Hypothalamus (tissue), 51 donors: ENCODE measurements at places on chromosomes 11 and 22.
A peak's percentile ranks its signal among the peaks of the same experiment; 100 is the strongest.

DNA sequence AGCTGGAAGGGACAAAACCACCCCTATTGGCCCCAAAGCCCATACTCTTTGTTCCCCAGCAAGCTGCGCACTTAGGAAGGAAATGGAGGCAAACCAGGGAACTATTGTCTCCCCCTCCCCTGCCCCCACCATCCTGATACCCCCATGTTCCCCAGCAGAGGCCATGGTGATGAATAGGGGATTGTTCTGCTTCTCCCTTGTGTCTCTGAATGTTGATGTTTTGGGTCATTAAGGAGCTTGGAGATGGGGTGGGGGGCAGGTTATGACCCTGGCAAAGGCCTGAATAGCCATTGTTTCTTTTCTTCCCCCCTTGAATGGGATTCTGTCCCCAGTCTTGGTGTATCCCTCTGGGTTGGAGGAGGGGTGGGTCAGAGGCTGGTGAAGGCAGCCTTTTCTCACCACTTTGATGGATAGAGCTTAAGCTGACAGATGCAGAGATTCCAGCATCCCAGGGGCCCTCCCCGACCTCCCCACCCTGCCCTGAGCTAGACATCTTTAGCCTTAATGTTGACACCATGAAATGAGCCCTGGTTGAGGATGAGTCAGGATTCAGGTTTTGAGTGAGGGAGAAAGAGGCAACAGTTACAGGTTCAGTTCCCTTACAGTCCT, 8.3 kb downstream of the DTX4 start:
- DNase-seq, result peak; percentile 21

- DNase-seq, result no peak
Observed at GRCh38 chr11:28702450-28702790, 594.2 kb downstream of the METTL15 start.

GRCh38 chr22:45083659-45084305, 74.0 kb upstream of the PHF21B start:
- no peak for DNase-seq

GRCh38 chr11:120835601-120836228, 188.2 kb upstream of the TBCEL start:
- no peak for DNase-seq

DNA sequence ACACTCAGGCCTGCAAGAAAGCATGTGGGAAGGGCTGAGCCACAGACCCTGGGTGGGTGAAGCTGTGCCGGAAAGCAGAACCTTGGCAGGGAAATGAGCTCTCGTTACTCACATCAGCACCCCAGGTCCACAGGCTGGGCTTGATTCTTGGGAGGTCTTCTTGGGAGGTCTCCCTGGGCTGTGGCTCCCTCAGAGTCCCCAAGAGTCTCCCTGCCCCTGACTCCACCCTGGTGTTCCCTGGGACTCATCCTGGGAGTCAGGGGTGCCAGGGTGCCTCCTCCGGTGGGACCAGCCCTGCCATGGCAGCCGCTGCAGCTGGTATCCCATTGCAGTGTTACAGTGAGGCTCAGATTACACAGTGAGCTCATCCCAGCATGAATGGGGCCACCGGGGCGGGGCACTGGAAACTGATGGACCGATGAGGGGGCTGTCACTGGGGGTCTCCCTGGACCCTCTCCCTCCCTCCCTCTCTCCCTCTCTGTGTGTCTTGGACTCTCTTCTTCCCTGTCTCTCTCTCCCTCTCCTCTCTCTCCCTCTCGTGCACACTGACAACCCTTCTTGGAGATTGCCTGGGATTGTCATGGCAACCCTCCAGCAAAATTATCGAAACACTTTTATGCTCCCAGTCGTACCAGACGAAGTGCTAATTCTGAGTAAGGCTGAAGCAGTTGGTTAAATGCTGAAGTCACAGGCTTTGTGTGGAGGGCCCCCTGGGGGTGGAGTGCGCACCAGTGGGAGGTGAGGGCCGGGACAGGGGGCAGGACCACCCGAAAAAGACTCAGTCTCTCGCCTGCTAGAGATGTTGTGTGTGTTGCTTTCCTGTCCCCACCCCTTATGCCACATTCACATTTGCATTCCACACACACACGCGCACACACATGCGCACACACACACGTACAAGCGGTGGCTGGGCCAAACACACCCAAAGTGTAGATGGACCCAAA, 8.6 kb upstream of the C11orf96 start:
- peak; percentile 13 for DNase-seq

GRCh38 chr11:113694390-113694789, 11.7 kb downstream of the TMPRSS5 start:
- DNase-seq, result no peak

- no peak for DNase-seq
Observed at GRCh38 chr11:121522043-121522941, 69.5 kb upstream of the SORL1-AS1 start.

DNA sequence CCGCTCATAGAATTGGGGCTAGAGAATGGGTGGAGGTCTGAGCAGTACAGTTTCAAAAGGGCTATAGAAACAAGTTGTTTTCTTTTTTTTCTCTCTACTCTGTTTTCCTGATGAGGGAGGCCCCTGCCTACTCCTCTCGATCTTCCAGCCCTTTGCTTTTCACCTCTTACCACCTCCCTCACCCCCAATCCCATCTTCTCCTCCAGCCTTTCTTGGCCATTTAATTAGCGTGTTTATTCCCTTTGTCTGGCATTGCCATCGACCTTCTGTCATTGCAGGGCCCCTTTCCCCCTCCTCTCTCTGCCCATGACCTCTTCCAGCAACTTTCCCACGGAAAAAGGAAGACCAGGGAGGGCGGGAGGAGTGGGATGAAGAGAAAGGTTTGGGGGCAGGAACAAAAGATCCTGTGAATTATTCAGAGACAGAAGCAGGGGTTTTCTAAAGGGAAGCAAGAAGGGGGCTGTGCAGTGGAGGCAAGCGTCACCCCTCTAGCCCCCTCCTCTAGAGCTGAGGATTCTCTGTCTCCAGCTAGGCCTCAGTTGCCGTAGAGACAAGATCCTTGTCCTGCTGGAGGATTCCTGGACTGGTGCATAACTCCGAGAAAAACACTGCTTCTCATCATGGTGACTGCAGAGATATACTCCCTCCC, 12.9 kb downstream of the DTX4 start:
- no peak for DNase-seq

GRCh38 chr11:82765466-82766034, 31.9 kb upstream of the FAM181B start:
- DNase-seq, result no peak

GRCh38 chr22:43941449-43941848, 13.8 kb upstream of the SAMM50 start:
- no peak for DNase-seq

GRCh38 chr11:130211781-130212401, 52.3 kb downstream of the ST14 start:
- DNase-seq, result no peak

DNA sequence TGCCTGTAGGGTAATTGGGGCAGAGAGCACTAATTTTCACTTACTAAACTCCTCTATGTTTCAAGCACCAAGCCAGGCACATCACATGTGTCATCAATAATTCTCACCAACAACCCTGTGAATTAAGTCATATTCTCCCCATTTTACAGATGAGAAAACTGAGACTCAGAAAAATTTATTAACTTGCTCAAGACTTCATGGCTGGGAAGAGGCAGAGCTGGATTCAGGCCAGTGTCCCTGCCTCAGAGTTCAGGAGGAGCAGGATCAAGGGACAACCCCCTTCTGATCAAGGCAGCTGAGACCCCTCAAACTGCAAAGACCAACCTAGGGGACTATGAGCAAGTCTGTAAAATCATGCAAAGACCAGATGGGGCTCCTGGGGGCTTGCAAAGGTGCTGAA, 2.1 kb downstream of the SMIM35 start:
- DNase-seq, result no peak

DNA sequence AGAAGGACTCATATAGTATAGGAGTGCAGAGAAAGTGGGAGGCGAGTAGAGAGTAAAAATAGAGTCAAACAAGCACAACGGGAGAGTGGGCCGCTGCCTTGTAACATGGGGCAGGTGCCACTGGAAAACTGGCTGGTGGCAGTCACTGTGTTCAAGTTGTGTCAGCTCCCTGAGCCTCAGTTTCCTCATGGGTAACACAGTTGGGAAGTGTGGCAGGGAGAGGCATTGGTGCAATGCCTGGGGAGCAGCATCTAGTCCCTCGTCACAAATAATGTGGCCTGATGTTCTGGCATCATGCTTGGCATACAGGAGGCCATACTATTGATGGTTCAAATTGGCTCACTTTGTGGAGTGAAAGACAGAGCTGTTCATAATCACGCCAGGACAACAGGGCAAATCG, 78.9 kb upstream of the SPON1 start:
- no peak for DNase-seq

GRCh38 chr11:79201677-79202347, 239.0 kb downstream of the TENM4 start:
- no peak for DNase-seq

- peak; percentile 26 for DNase-seq
Observed at GRCh38 chr11:47466701-47467250, 17.8 kb upstream of the RAPSN start.

DNA sequence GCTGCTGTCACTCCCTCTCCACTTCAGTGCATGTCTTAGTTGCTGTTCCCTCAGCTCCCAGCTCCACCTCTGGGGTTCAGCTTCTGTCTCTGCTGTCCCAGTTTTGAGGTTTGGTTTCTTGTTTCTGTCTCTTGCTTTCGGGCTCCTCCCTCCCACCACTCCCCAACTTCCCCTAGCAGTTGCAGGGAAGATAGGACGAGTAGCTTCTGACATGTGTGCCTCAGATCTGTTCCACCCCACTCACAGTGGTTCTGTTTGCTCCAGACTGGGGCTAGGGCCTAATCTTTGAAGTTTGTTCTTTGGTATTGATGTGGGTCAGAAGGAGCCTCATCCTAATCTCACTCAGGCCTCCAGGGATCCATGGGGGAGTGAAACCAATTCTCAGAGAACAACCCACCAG, 2.6 kb upstream of the RRM1 start:
- DNase-seq, result no peak

- no peak for DNase-seq
Observed at GRCh38 chr11:115653076-115653475, 148.9 kb upstream of the CADM1 start.

DNA sequence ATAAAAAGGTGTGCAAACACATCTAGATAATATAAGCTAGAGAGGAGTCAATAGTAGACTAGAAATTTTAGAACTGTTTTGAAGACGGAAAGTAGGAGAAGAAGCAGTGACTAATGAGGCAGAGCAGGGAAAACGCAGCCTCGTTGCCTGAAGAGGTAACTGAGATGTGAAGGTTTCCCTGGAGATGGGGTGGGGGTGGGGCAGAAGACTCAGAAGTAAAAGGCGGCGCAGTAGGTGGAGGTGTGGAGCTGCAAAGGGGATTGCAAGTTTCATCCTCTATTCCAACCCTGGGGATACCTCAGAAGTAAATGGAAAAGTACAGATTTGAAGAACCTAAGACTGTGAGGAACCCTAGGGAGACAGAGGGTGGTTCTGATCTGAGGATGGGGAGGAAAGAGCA, 109.5 kb downstream of the TMPRSS5 start:
- DNase-seq, result no peak

DNA sequence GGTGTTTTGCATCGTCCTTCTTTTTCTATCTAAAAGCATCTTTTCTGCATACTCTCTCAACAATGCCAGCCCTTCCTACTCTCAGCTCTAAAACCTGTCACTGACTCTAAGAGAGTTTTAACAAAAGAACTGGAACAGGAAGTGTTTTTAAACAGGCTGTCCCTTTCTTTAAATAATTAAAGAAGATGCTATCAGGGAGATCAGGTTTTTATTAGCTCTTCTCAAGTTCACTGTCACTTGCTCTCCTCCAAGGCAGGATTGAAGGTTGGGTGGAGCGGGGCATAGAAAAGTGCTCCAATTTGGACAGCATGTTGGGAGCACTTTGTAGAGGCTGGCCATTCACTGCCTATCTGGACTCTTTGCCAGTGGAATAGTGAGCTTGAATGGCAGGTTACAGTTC, 56.4 kb upstream of the BARX2 start:
- no peak for DNase-seq

DNA sequence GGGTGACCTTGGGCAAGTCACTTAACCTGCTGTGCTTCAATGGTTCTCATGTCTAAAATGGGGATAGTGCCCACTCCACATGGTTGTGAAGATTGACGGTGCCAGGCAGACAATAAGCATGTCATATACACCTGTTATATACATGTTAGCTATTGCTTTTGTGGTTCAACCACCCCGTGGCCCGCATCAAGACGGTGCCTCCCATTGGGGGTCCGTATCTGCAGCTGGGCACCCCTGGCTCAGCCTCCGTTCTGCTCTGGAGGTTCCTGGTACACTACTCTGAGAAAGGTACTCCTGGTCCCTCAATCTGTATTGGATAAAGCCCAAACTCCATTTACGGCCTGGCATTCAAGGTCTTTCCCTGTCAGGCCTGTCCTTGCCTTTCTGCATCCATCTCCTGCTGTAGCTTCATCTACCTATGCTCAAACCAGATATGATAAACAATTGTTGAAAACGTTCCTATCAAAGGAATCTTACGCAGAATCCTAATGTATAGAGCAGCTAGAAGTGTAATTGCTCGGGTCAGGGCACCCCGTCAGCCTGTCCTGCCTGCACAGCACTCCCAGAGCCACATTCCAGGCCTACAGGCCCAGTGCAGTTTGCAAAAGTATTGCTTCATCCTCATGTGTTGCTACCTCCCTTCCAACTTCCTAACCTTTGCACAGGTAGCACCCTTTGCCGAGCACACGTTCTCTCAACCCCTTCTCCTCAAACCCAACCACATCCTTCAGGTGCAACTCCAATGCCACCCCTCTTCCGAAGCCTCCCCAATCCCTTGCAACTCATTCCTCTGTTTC, 194.9 kb downstream of the BCR start:
- DNase-seq, result no peak

GRCh38 chr11:62306227-62306626, 7.4 kb upstream of the SCGB1D4 start:
- no peak for DNase-seq

DNA sequence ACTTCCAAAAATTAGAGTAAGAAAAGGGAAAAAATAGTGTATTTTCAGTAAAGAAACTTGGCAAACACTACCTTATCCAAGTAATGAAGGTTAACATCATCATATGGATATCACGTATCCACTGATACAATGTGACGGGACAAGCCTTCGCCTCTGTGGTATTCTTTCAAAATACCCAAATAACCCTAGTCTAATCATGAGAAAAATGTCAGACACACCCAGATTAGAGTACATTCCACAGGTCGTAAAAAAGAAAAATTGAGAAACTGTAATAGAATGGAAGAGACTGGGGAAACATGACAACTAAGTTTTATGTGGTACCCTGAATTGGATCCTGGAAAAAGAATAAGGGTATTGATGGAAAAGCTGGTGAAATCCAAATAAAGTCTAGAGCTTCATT, 48.9 kb downstream of the NARS2 start:
- DNase-seq, result no peak

- DNase-seq, result no peak
Observed at GRCh38 chr11:103541186-103541795, 432.1 kb downstream of the DYNC2H1 start.

GRCh38 chr11:128786507-128786906, 80.6 kb downstream of the KCNJ1 start:
- DNase-seq, result no peak

- no peak for DNase-seq
Observed at GRCh38 chr11:73121692-73122091, 20.4 kb downstream of the FCHSD2 start.

- no peak for DNase-seq
Observed at GRCh38 chr11:1943576-1943975, 3.6 kb upstream of the MRPL23 start.
